ENCODE measurements at places on chromosomes 13 and 19.

DNA sequence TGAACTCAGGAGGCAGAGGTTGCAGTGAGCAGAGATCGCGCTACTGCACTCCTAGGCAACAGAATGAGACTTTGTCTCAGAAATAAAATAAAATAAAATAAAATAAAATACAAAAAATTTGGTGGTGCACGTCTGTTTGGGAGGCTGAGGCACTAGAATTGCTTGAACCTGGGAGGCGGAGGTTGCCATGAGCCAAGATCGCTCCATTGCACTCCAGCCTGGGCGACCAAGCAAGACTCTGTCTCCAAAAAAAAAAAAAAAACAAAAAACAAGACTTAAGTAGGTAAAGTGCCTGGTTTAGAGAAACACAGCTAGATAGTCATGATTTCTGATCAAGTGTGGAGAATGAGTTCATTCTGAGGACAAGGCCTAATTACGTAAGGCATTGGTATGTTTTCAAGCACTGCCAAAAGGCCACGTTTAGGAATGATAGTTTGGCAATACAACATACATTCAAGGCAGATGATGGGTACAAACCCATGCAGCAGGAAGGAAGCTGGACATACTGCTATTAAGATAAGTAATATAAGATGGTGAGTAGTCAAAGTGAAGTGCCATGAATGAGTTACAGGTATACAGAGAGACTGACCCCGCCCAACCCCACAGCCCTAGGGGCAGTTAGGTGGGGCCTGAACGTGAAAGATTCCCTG, 4.8 kb upstream of the UCHL3 start:
- DNase-seq, result no peak

GRCh38 chr13:99987154-99988019, 5.8 kb downstream of the ZIC2 start:
- no peak for DNase-seq

GRCh38 chr13:49110913-49111170, 109.3 kb upstream of the MLNR start:
- DNase-seq, result no peak

DNA sequence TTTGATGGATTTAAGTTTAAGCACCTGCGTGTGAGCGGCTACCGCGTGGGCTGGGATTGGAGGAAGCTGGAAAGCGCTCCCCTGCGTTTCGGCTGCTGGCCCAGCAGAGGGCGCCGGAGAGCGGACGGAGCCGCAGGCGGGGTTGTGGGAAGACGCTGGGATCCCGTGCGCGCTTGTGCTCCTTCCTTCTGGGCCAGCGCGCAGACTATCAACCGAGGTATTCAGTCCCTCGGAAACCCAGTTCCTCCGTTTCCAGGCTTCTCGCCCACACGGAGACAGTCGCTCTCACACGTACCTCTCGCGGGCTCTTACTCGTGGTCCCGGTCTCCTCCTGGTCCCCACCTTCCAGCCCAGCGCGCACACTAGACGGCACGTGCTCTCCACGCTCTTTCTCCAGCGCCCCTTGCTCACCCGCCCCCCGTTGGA, 28.8 kb downstream of the EPN1 start:
- no peak for DNase-seq

- no peak for DNase-seq
These were observed 19.8 kb upstream of the KLHL1 start for GRCh38 chr13:70128098-70128497.

Data from mesothelial cell of epicardium (in vitro differentiated cells).